Activated T-cell treated with anti-CD3 and anti-CD28 coated beads, Interleukin-2, amount 50 U/mL, for 48 hours (primary cell): ENCODE measurements at places on chromosomes 4 and X.
A peak's percentile ranks its signal among the peaks of the same experiment; 100 is the strongest.

GRCh38 chr4:185542626-185543315 lies 7.5 kb upstream of the PDLIM3 start:
- no peak for DNase-seq

GRCh38 chr4:115489279-115489678 lies 375.9 kb upstream of the NDST4 start:
- DNase-seq, result no peak

DNA sequence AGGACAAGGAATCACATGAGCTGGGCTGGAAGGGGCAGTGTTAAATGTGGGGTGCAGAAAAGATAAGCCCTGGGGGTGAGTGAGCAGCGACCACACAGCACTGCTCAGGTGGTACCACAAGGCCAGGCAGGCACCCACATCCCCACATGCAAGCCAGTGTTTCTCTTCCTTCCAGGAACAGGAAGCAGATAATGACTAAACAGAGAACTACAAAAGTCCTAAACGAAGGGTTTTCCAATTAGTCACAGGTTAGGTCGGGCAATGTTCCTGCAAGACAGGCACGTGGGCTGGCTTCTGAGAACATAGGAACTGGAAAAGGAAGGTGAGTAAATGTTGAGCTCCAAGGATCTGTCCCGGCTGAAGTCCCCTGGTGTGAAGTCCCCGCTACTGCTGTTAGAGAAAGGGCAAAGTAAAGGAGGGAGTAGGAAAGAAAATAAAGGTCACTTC lies 19.5 kb downstream of the RELL1 start:
- DNase-seq, result peak; percentile 44

DNA sequence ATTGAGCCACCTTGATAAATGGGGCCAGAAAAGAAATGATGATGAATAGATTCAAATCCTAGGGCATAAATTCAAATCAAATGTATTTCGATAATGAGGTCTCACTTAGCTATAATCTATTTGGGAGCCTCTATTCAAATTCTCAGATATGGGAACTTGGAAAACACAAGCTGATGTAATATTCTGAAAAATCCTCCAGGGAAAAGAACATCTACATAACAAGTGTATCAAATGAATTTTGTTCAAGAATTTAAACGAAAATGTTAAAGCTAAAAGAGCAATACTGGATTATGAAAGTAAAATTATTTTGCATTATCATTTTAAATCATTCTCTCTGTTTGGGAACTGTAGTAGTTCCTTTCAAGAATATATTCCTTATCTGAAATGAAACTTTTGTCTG lies 38.9 kb upstream of the RAP1GDS1 start:
- DNase-seq, result no peak
